Activated naive CD4-positive, alpha-beta T cell (primary cell): ENCODE measurements at places on chromosomes 6 and 20.

- DNase-seq, result peak; percentile 24
Observed at GRCh38 chr6:21914121-21914973, 320.8 kb downstream of the SOX4 start.

DNA sequence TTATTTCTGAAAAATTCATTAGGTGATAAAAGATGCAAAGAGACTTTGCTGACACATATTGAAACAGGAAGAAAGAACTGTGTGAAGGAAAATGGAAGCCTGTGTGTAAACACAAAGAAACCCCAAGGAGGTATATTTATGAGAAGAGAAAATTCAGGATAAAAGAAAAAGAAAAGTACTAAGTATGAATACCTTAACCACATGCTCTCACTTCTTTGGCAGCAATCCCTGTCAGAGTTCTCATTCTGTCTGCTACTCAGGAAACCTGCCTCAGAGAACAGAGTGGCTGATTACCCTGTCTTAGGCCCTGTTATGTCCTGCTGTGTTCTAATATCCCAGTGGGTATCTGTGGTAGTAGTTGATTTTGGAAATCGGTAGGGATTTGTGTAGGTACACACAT lies 457.9 kb downstream of the TBC1D32 start:
- DNase-seq, result no peak

GRCh38 chr20:7113577-7114466 lies 346.3 kb downstream of the BMP2 start:
- DNase-seq, result no peak

DNA sequence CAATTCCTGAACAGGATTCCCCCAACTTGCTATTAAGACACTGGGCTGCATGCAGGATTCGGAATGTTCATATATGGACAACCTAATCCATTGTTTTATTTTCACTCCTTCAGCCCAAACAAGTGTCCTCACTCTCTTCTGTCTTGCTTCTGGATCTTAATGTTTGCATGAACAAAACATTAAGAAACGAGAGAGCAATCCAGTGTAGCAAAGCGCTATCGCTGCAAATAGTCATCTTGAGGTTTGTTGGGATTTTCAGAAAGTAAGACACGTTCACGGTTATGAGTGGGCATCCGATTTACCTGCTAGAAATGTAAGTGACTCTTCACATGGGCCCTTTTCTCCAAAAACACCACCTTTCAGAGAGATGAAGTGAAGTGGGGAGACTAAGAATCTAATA lies 156.4 kb downstream of the MBOAT1 start:
- DNase-seq, result no peak

- no peak for DNase-seq
Observed at GRCh38 chr20:7798176-7798575, 142.1 kb downstream of the HAO1 start.

- DNase-seq, result peak; percentile 43
Observed at GRCh38 chr6:144150710-144151657, 667 bp downstream of the STX11 start.

DNA sequence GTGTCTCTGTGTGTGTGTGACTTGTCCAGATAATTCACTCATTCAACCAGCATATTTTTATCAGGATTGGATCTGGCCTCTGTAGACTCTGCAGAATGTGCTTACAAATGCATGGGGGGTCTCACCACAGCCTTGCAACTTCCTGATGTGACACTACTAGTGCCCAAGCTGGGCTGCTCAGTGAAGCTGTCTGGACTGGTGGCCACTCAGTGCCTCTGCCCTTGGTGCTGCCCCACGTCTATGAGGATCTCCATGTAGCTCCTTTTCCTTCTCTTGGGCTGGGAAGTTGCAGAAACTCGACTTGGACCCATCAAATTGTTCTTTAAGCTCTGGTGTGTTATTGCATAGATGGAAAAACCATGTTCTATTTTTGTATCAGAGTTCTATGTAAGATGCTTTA lies 75.8 kb downstream of the NRN1 start:
- no peak for DNase-seq

DNA sequence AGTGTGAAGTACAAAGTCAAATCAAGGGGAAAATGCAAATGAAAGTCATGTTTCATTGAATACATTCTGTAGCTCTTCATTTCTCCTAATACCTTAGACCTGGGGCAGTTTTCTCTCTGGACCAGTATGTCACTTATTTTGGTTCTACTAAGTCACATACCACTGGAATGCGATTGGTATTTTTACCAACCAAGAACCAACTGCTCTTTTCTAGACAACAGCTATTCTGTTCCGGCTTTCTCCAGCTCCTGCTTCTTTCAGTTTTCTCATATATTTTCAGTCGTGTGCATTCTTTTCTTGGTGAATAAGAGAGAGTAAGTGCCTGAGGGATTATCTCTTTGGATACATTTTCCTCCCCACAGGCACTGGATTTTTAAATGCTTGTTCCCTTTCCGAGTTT lies 39.2 kb upstream of the SPACA1 start:
- DNase-seq, result no peak

- DNase-seq, result no peak
Observed at GRCh38 chr6:111597291-111598086, 8.2 kb downstream of the TRAF3IP2 start.

DNA sequence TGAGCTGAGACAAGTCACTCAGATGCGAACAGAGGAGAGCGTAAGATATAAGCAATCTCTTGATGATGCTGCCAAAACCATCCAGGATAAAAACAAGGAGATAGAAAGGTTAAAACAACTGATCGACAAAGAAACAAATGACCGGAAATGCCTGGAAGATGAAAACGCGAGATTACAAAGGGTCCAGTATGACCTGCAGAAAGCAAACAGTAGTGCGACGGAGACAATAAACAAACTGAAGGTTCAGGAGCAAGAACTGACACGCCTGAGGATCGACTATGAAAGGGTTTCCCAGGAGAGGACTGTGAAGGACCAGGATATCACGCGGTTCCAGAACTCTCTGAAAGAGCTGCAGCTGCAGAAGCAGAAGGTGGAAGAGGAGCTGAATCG lies 9.5 kb upstream of the SNRNP48 start:
- DNase-seq, result no peak

DNA sequence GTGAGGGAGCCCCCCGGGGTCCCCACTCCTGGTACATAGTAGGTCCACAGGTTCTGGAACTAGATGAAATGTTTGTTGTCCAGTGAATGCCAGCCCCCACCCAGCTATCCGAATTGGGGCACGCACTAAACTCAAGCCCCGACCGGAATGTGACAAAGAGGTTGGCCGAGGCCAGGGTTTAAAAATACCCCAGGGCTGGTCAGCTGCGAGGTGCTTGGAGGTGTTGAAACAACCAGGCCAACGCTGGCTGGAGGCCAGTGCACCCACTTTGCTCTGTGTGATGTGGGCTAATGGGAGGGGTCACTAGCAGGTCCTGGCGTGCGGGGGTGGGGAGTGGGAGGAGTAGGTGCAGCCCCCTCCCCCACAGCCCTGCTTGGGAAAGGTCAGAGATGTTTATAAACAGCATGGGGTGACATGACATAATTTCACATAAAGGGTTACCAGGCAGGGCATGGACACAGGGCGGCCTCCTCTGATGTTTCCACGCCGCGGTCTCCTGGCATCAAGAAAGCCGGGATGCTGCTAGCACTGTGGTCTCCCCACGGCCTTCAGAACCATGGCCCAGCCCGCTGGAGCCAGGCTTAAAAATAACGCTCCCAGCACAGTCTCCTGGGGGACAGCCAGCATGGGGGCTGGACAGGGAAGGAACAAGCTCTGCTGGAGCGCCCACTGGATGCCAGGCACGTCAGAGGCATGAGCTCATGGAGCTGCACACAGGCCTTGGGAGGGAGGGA lies 111.2 kb upstream of the PTPN1 start:
- DNase-seq, result no peak

GRCh38 chr6:145272246-145272645 lies 463.1 kb downstream of the EPM2A start:
- no peak for DNase-seq

DNA sequence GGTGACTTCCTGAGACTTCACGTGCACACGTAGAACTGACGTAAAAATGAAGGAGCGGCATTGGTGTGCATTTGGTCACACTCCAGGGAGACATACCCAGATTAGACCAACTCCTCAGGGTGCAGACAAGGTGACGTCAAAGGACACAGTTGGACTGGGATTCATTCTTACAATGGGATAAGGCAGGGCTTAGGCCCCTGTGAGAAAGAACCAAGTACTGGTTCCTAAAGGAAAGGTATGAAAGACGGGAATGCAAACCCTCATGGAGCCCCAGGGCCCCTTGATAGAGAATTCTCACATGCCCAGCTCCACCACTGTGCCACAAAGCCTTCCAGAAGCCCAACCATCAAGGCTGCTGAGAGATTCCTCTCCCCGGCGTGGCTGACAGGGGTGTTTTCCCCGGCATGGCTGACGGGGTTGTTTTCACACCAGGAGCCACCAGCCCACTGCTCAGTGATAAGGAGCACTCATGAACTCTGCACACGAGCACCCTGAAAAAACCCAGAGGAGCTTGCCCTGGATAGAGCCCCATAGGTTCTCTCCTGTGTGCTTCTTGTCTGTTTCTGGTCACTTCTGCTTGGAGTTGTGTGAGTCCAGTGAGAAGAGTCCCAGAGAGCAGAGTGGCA lies 90.1 kb downstream of the CAP2 start:
- no peak for DNase-seq

DNA sequence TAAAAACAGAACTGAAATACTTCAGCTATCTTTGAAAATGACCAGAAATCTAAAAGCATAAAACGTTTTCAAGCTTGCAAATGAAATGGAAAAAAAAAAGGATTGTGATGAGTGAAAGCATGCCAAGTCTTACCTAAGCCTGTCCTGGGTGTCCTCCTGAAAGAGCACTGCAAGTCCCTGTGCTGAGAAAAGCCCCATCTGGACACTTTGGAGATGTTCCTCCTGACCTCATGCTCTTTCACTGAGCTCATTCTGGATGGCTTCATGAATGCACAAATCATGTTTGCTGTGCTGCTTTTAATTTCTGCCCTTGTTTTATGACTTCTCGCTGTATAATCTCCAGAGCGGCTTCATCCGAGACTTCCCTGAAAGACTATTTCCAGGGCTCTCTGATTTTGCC lies 136.0 kb downstream of the SOD2 start:
- no peak for DNase-seq

GRCh38 chr20:33995053-33995831 lies 1.5 kb downstream of the RALY start:
- DNase-seq, result no peak

DNA sequence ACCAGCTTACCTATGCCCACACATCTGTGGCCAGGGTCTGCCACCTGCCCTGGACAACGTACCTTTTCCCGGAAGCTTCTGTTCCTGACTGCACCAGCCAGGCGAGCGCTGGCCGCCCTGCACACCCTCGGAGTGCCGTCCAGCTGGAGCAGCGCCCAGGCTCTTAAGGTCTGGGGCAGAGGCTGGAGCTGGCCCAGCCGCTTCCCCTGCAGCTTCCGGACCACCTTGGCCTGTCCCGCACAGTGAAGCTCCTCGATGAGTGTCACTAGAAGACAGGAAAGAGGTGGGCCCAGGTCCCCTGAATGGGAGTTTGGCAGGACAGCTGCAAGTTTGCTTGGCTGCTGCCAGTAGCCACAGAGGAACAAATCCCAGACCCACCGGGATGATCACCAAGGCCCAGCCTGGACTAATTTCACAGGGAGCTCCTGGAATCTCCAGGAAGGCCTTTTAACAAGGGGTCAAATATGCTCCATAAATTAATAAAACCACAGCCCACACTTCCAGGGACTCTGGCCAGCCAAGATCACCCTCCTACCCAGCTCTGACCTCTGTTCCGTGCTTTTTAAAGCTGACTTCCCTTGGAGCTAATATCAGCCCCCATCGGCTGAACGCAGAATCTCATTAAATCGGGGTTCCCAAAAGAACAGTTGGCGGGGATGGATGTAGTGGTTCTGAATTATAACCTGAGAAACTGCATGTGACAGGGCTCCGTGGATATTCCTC lies 82.3 kb downstream of the PTPN1 start:
- DNase-seq, result no peak
